Small intestine (tissue), 16 donors: ENCODE measurements at places on chromosomes 6 and 20. TPM values are rescaled to one million over a fixed set of nuclear protein-coding genes. Genes with fewer than 3 reads are reported as not detected.
A peak's percentile ranks its signal among the peaks of the same experiment; 100 is the strongest.

DNA sequence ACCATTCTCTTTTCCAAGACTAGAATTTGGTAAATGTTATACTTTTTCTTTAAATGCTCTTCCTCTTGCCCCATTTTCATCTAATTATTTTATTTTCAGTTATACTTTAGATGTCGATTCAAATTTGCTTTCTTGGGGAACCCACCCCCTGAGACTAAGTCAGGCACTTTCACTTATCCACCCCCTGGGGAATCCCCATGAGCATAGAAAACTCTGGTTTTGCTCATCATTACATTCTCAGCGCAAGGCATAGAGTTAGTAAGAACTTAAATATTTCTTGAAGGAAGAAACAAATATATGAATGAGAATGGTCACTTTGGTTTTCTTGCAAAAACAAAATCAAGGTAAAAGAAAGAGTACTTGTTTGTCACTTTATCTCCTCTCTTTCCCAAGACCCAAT is 25.1 kb upstream of the HSF2 start:
- no peaks in the 10 kb centered on the region for H3K27me3 ChIP-seq
- no peak overlapping the region for H3K27ac ChIP-seq
- H3K4me3 ChIP-seq = no peak overlapping the region
- H3K36me3 ChIP-seq = no peaks in the 10 kb centered on the region
- DNase-seq = no peak

- DNase-seq = peak; percentile 57
- no peaks in the 10 kb centered on the region for H3K27me3 ChIP-seq
- H3K4me3 ChIP-seq = no peak overlapping the region
- no peaks in the 10 kb centered on the region for H3K4me1 ChIP-seq
These were observed 48.5 kb downstream of the STK4 start for GRCh38 chr20:45014671-45015415.

DNA sequence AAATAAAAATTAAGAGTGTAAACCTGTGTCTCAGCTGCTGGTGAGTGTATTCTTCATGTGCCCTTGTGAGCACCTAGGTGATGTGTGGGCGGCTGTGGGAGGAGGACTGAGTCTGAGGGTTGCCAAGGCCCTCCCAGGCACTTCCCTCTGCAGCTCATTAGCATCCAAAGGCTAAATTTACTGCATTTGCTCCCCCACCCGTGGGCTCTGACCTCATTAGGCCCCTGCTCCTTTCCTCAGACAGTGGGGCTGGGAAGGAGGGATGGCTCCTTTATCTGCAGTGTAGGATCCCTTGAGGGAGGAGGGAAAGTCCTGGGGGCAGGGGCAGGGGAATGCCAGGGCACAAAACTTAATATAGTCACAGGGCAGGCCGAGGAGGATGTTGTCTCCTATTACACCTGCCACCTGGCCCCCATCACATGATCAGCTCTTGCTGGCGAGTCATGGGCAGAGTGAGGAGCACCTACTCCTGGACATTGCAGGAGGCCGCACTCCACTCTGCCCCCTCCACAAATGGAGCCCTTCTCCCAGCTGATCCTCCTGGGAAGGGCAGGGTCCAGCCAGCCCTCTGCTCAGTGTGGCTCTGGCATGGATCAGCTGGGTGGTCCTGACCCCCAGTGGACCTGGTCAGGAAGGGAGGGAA is 133.2 kb downstream of the MRPL14 start:
- H3K36me3 ChIP-seq = no peaks in the 10 kb centered on the region
- H3K27ac ChIP-seq = no peak overlapping the region
- H3K4me3 ChIP-seq = no peak overlapping the region

- no peak overlapping the region for H3K27ac ChIP-seq
- peaks cover 19% of the 10 kb centered on the region for H3K36me3 ChIP-seq
- no peaks in the 10 kb centered on the region for H3K27me3 ChIP-seq
- no peak for DNase-seq
These were observed 19.1 kb downstream of the SYNJ2 start for GRCh38 chr6:158000530-158001307.

DNA sequence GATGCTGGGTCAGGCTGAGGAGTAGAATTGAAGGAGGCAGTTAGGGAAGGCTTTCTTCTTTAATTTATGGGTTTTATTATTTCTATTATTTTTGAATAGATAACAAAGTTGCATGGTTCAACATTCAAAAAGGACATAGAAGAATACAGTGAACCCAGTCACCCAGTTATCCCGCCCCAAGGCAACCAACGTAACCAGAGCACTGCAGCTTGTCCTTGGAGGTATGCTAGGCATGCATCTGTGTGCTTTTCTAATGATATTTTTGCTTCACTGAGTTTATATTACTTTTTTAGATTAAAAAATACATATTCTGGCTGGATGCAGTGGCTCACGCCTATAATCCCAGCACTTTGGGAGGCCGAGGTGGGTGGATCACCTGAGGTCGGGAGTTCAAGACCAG is 47.4 kb upstream of the DSN1 start:
- peaks cover 3% of the 10 kb centered on the region for H3K4me1 ChIP-seq
- peaks cover 46% of the 10 kb centered on the region for H3K36me3 ChIP-seq
- no peaks in the 10 kb centered on the region for H3K27me3 ChIP-seq
- H3K27ac ChIP-seq = no peak overlapping the region
- H3K4me3 ChIP-seq = no peak overlapping the region

- H3K4me1 ChIP-seq = peaks cover 4% of the 10 kb centered on the region
- no peak overlapping the region for H3K4me3 ChIP-seq
- H3K36me3 ChIP-seq = no peaks in the 10 kb centered on the region
- no peaks in the 10 kb centered on the region for H3K27me3 ChIP-seq
These were observed 111.9 kb downstream of the TBC1D7 start for GRCh38 chr6:13216236-13217014.

DNA sequence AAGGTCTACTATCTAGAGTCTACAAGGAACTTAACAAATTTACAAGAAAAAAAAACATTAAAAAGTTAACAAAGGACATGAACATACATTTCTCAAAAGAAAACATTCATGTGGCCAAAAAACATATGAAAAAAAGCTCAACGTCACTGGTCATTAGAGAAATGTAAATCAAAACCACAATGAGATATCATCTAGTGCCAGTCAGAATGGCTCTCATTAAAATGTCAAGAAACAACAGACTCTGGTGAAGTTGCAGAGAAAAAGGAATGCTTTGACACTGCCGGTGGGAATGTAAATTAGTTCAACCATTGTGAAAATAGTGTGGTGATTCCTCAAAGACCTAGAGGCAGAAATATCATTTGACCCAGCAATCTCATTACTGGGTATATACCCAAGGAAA is 48.3 kb downstream of the OGFRL1 start:
- H3K27me3 ChIP-seq = no peaks in the 10 kb centered on the region
- no peaks in the 10 kb centered on the region for H3K36me3 ChIP-seq
- no peaks in the 10 kb centered on the region for H3K4me1 ChIP-seq
- DNase-seq = no peak

DNA sequence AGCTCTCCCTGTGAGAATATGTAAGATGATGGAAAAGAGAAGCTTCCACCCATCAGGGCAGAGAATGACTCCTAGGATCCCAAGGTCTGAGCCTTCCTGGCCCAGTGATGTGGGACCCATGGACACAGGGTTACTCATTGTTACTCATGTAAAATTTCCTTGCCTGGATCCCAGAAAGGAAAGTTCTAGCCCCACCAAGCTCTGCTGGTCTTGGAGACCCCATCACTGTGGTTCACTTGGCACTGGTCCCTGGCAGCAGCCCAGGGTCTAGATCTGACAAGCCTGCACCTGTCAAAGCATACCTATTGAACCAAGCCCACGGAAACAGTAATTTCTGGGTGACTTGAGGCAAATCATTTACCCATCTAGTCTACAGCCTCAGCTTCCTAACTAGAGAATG is 22.1 kb downstream of the MDGA1 start:
- H3K27ac ChIP-seq = no peak overlapping the region
- peaks cover 10% of the 10 kb centered on the region for H3K27me3 ChIP-seq
- H3K4me3 ChIP-seq = no peak overlapping the region
- H3K4me1 ChIP-seq = no peaks in the 10 kb centered on the region
- H3K36me3 ChIP-seq = no peaks in the 10 kb centered on the region

DNA sequence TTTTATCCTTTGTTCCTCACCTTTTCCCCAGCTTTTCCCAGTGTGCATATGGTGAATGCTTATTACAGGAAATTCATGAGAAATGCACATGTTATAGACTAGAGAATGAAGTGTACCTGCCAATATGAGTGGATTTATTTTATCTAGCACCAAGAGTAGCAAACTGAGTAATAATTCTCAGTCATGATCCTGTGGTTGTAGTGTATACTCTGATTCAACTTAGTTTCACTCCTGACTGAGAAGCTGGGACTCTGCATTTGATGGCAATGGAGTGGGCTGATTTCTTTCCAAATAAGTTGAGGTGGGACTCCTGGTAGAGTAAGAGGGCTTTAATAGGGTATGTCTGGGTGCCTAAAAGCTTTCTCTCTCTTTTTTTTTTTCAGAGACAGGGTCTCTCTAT is 4.0 kb downstream of the ABT1 start:
- DNase-seq = no peak
- peaks cover 10% of the 10 kb centered on the region for H3K36me3 ChIP-seq
- no peaks in the 10 kb centered on the region for H3K27me3 ChIP-seq
- H3K4me3 ChIP-seq = no peak overlapping the region

GRCh38 chr6:51891784-51892183 is 195.6 kb downstream of the PKHD1 start:
- H3K27ac ChIP-seq = no peak overlapping the region
- H3K36me3 ChIP-seq = no peaks in the 10 kb centered on the region
- DNase-seq = no peak
- no peak overlapping the region for H3K4me3 ChIP-seq
- H3K27me3 ChIP-seq = no peaks in the 10 kb centered on the region
- no peaks in the 10 kb centered on the region for H3K4me1 ChIP-seq

GRCh38 chr20:48387675-48388074 is 440.1 kb downstream of the PREX1 start:
- no peaks in the 10 kb centered on the region for H3K36me3 ChIP-seq
- H3K27me3 ChIP-seq = no peaks in the 10 kb centered on the region
- H3K4me1 ChIP-seq = no peaks in the 10 kb centered on the region
- no peak for DNase-seq
- no peak overlapping the region for H3K27ac ChIP-seq
- H3K4me3 ChIP-seq = no peak overlapping the region

DNA sequence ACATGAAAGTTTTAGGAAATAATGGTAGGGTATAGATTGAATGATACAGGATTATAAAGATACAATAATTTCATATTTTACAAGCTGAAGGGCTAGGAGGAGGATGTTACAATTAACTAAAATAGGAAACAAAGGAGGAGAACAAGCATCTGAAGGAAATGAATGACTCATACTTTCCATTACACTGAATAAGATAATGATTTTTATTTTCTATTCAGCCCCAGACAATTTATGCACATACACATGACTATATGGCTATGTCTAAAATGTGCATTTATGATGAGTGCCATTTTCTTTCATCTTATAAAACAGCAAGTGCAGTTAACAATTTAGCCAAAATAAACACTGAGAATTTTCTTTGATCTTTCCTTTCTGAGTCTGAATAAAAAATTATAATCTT is 994.6 kb upstream of the ADGRB3 start:
- H3K36me3 ChIP-seq = no peaks in the 10 kb centered on the region
- no peak overlapping the region for H3K27ac ChIP-seq
- no peak for DNase-seq
- no peaks in the 10 kb centered on the region for H3K27me3 ChIP-seq

- H3K27me3 ChIP-seq = no peaks in the 10 kb centered on the region
- no peaks in the 10 kb centered on the region for H3K36me3 ChIP-seq
- no peak for DNase-seq
These were observed 136.5 kb upstream of the ECI2 start for GRCh38 chr6:4271761-4272470.

GRCh38 chr20:62132421-62132820 is 10.1 kb downstream of the LSM14B start:
- no peak overlapping the region for H3K4me3 ChIP-seq
- DNase-seq = no peak
- H3K27ac ChIP-seq = no peak overlapping the region
- peaks cover 16% of the 10 kb centered on the region for H3K36me3 ChIP-seq
- no peaks in the 10 kb centered on the region for H3K27me3 ChIP-seq

DNA sequence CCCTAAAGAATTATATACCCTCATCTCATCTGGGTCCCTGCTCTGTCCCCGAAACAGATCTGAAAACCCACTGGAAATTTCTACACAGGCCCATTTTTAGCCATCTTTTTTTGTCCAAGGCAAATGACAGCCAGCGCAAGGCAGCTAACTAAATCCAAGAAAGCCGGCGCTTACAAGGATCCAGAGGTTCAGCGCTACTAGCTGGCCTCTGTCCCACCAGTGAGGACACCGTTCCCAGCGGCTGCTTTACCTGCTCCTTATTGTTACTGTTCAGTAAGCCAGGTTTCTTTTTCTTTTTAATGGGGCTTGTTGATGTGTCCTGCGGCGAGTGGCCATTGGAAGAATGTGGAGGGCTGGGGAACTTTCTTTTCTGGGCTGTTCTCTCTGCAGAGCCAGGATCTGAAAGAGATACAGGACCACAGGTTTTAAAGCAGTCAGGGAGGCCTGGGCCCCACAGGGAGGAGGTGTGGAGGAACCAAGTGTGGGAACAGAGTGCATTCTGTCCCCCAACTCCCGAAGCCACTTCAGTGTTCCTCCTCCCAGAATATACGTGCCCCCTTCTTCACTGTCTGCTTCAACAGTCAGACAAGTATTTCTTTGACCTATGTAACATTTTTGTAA is 46.6 kb downstream of the ZMYND8 start:
- peaks cover 12% of the 10 kb centered on the region for H3K36me3 ChIP-seq
- DNase-seq = no peak
- no peak overlapping the region for H3K4me3 ChIP-seq
- H3K27ac ChIP-seq = no peak overlapping the region
- no peaks in the 10 kb centered on the region for H3K4me1 ChIP-seq
- H3K27me3 ChIP-seq = no peaks in the 10 kb centered on the region

- H3K27ac ChIP-seq = peak within 1 kb of the TSS; percentile 96
- peak within 1 kb of the TSS; percentile 72 for H3K4me3 ChIP-seq
- H3K27me3 ChIP-seq = no peaks in the 10 kb centered on the region
- DNase-seq = peak; percentile 13
These were observed at the start of gene PXDC1 for GRCh38 chr6:3751077-3751729. TSS of gene PXDC1 (minus strand) at chr6:3751713. CDS start at chr6:3751531, 182 bp downstream.

DNA sequence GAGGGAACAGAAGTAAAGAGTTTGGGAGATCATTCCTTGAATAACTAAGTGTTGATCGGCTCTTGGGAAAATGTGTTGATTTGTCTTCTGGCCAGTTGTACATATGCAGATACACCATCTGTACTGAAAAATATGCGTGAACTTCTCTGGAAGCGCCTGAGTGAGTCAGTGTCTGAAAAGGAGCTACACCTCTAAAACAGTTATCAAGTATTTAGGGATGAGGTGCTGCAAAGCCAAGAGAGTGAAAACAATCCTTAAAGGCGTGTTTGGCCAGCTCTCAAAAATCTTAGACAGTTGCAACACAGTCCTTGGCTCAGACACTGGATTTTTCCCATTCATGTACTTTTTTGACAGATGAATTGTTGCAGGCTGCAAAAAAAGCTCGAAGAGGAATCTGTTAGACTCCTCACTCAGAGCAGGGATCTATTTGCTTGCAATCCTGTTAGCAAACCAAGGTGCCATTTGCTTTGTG is 61.3 kb downstream of the BMP6 start:
- no peak overlapping the region for H3K4me3 ChIP-seq
- DNase-seq = peak; percentile 4
- no peaks in the 10 kb centered on the region for H3K27me3 ChIP-seq
- H3K4me1 ChIP-seq = no peaks in the 10 kb centered on the region

FGD2 gene
- polyA plus RNA-seq = 1.1 TPM

ATP9A gene
- polyA plus RNA-seq = 15.3 TPM

SULF2 gene
- polyA plus RNA-seq = 13.2 TPM

GSTA1 gene
- polyA plus RNA-seq = 600 TPM

GRM4 gene
- polyA plus RNA-seq = 0.07 TPM

TPBG gene
- polyA plus RNA-seq = 3.2 TPM

PSORS1C2 gene
- polyA plus RNA-seq = not detected

TNNC2 gene
- 23.0 TPM for polyA plus RNA-seq

BHLHE23 gene
- not detected for polyA plus RNA-seq
